ENCODE measurements at places on chromosomes 1 and 21. TPM values are rescaled to one million over a fixed set of nuclear protein-coding genes. Genes with fewer than 3 reads are reported as not detected.

The TMEM269 gene
- 0.89 TPM for polyA plus RNA-seq

The RNF186 gene
- polyA plus RNA-seq: not detected

GRCh38 chr1:231070758-231071444, 30.8 kb upstream of the FAM89A start:
- peak; percentile 24 for DNase-seq

The BMP8B gene
- polyA plus RNA-seq: 1.2 TPM

DNA sequence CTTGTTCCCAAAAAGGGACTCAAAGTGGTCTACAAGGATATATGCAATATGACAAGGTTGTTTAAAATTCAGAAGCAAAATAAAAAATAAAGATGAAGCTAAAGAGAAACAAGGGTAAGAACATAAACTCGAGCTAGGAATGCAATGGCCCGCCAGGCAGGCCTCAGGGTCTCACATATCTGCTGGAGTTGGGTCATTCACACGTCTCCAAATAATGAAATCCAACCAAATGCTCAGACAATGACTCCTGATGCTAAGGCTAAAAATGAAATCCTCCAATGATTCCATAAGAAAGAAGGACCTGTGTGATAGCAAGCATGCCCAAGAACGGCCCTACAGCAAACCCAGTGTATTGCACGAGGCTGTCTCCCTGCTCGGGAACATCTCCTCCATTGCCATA, 153.3 kb upstream of the ETS2 start:
- no peak for DNase-seq

- DNase-seq: no peak
Observed at GRCh38 chr1:167086033-167086432, 4.1 kb downstream of the GPA33 start.

The LYPD8 gene
- not detected for polyA plus RNA-seq

DNA sequence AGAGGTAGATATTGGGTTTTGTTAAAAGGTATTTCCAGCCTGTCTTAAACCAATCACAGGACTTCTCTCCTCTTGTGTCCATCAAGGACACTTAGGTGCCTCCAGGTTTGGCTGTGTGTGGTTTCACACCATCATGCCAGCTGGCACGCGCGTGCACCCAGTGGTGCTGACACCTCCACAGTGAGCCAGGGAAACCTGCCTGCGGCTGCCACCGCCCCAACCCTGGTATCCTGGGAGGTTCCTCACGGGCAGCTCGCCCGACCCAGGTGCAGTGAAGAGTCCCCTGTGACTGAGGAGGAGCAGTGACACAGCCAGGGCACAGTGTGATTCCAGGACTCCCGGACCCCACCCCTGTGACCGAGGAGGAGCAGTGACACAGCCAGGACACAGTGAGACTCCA, 13.2 kb upstream of the COL6A2 start:
- DNase-seq: no peak

DNA sequence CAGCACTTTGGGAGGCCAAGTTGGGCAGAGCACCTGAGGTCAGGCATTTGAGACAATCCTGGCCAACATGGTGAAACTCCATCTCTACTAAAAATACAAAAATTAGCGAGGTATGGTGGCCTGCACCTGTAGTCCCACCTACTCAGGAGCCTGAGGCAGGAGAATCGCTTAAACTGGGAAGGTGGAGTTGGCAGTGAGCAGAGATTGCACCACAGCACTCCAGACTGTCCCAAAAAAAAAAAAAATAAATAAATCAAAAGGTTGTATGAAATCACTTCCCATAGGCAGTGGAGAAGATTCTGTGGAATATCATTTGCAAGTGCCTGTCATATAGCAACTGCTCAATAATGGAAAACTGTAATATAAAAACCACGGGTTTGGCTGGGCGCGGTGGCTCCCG, 65.1 kb upstream of the SERBP1 start:
- no peak for DNase-seq

- DNase-seq: no peak
Observed at GRCh38 chr1:160204526-160205241, 500 bp upstream of the PEA15 start.

The RGS8 gene
- polyA plus RNA-seq: 0.03 TPM

DNA sequence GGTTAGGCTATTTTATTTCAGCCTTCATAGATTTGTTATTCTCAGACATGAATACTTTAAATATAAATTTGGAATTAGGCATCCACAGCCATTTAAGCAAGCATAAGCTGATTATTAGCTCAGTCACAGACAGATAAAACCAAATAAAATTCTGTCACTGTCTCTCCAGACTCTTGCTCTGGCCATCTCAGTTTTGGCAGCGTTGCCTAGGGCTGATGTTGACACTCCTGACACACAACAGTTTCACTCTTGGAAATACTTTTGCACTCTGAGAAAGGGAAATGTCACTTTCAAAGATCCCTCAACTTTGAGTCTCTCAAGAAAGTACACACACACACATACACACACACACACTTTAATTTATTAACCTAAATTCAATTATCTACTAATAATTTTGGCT, 372.7 kb downstream of the BRINP3 start:
- no peak for DNase-seq

The EPHB2 gene
- polyA plus RNA-seq: 20.2 TPM

DNA sequence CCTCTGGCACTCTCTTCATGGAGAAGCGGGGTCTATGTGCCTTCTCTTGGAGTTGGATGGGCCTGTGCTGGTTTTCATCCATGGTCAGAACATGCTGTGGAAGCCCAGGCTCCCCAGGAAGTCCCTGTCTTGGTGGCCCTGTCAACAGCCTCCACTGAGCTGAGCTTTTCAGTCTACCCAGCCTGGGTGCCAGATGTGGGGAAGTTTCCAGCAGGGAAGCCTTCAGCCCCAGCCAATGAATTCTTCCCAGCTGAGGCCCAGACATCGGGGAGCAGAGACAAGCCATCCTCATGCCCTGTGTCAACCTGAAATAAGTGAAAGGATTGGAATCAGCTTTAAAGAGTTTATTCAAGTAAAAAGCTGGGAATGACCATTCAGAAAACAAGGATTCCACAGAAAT, 75.1 kb upstream of the PGBD5 start:
- no peak for DNase-seq

DNA sequence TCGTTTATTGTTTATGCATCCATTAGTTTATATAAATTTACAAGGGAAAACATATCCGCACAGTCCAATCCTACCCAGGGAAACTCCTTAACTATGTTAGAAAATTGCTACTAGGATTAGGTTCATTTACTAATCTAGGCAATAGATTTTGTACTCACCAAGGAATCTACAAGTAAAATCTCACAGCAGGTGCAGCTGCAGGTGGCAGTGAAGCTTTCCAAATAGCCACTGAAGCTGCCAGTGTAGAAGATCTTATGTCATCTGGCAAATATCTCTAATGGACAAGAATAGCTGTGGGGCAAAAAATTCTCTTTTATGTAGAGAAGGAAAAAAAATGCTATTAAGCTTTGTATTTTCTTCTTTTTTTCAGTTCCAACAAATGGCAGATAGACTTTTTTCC, 963.4 kb upstream of the ADGRL4 start:
- peak; percentile 17 for DNase-seq

DNA sequence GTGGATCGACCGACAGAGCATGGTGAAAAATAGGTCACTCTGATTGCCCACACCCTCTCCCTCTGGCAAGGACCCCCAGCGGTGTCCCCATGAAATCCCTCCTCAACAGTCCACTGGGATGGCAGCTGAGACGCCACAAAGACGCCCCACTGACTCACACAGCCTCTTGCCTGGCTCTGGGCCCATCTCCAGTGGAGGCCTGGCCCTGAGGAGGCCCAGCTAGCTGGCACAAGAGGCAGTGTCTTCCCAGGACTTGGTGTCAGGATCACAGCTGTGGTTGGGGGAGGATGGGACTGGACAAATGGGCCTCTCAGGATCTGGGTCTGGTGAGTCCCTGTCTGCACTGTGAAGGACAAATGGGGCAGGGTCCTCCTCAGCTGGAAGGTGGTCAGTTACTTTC, 4.6 kb downstream of the ALX3 start:
- DNase-seq: no peak

DNA sequence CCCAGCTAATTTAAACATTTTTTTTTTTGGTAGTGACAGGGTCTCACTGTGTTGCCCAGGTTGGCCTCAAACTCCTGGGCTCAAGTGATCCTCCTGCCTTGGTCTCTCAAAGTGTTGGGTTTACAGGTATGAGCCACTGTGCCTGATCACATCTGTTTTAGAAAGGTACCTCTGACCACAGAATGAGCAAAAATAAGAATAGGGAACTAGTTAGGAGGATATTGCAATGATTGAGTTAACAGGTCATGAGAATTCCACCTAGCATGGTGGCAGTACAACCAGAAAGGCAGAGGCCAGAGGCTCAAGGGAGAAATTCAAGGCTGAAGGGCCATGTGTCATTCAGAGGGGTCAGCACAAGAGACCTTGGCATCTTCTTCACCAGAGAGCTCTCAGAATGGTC, 49.6 kb downstream of the ELAPOR1 start:
- DNase-seq: no peak

- DNase-seq: peak; percentile 74
Observed at GRCh38 chr21:34280389-34280795, 83.4 kb upstream of the KCNE2 start.

DNA sequence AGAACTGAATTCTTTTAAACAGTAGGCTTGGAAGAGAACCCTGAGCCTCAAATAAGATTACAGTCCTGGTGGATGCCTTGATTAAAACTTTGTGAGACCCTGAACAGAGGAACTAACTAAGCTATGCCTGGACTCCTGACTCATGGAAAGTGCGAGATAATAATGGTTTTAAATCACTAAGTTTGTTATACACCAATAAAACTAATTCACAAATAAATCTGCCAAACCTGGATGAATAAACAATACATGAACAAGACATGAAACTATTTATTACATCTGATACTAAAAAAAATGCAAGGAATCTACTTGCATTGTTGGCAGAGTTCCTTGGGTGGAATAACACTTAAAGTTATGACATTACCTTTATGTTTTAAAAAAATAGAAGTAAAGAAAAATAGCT, 118.4 kb downstream of the PIGK start:
- DNase-seq: no peak
